KBM-7 (cell line): ENCODE measurements at places on chromosomes 1 and 21.

- peak; percentile 30 for DNase-seq
These were observed 634 bp downstream of the MYCBP start for GRCh38 chr1:38872401-38873026.

DNA sequence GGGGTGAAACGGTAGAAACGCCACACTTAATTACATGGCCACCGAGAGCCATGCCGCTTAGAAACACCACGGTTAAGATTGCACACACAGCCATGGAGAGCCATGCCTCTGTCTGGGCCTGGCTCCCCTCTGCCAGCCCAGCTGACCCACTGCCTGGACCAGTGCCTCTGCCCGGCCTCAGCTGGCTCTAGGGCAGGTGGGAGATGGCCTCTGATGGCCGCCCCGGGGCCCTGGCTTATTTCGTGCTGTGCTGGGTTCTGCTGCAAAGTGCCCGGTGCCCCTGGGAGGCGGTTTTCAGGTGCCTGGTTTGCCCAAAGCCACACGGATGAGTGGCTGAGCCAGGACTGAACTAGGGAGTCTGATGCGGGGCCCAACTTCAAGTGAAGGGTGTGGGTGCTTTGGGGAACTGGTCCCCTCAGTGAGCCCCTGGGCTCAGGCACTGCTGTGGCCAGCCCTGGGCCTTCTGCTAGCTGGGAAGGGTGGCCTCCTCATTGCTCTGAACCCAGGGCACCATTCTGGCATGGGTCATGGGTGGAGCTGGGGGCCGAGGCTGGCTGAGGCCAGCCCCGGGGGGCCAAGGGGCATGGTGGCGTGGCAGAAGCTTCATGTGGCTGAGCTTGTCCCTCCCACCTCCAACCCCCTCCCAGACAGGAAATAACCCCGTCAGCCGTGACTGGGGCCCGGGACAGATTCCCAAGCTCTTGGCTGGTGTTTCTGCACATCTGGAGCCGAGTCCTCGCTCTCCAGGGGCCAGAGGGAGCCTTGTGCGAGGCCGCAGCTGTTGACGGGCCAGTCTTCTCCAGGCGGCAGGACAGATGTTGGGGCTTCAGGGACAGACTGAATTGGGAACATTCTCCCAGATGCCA lies 1.9 kb upstream of the GPR153 start:
- DNase-seq, result no peak

DNA sequence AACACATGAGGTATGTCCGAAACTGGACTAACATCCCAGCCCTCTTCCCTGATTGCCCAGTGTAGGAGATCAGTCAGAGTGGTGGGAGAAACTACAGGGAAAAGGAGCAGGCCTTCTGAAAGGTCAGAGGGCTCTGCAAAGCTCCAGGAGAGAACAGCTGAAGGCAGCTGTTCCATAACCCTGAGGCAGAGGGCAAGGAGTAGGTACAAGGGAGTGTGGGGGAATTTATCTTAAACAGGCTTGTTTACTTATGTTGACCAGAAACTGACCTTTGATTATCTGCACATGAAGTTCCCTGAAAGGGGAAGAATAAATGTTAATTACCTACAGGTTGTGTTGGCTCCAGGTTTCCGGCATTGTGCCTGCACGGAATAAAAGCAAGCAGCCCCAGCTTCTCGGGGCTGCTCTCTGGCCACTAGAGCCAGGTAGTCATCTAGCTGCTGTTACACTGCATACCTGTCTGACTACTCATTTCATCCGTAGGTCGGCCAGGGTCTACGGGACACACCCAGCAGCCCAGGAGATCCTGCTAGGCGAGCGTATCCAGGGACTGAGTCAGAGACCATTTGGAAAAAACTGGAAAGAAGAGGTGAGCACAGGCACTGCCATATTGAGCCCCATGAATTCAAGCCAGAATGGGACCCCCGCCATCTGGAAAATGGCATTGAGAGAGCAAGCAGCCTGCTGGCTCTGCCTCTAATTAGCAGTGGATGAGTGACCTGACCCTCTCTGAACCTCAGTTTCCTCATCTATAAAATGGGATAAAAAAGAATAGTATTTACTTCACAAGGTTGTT lies 14.9 kb upstream of the PAQR7 start:
- no peak for DNase-seq

DNA sequence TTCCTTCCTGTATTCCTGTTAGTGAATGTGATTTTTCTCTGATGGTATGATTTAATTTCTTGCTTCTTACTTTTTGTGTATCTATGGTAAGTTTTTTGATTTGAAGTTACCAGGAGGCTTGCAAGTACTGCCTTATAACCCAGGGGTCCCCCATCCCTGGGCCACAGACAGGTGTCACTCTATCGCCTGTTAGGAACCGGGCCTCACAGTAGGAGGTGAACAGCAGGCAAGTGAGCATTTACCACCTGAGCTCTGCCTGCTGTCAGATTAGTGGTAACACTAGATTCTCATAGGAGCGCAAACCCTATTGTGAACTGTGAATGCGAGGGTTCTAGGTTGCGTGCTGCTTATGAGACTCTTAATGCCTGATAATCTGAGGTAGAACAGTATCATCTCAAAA lies 143.3 kb downstream of the RPS6KC1 start:
- no peak for DNase-seq

GRCh38 chr1:52305417-52306226 lies 60.4 kb downstream of the CC2D1B start:
- DNase-seq, result no peak

- DNase-seq, result no peak
These were observed 75.0 kb upstream of the BCAR3 start for GRCh38 chr1:93756657-93757056.

DNA sequence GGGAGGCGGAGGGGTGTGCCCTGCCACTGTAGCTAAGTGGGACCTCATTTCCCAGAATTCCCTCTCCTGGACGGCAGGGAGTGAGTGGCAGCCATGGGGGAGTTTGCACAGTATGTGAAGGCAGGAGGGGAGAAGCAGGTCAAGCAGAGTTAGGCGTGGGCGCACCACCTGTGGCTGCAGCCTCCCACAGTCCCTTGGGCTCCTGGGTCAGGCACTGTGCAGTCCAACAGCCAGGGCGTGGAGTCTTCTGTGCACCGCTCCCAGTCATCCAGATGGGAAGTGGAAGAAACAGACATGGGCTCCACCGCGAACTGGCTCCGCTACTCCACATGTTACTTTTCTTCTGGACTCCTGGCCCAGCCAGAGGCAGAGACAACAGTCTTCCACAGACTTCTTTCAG lies 85.4 kb upstream of the TIAM1 start:
- no peak for DNase-seq

GRCh38 chr1:158806916-158807536 lies 24.1 kb upstream of the MNDA start:
- DNase-seq, result no peak

- no peak for DNase-seq
These were observed 356.3 kb upstream of the DPYD start for GRCh38 chr1:98277118-98277517.

- no peak for DNase-seq
These were observed 72.5 kb downstream of the CDC42BPA start for GRCh38 chr1:227245613-227246320.

DNA sequence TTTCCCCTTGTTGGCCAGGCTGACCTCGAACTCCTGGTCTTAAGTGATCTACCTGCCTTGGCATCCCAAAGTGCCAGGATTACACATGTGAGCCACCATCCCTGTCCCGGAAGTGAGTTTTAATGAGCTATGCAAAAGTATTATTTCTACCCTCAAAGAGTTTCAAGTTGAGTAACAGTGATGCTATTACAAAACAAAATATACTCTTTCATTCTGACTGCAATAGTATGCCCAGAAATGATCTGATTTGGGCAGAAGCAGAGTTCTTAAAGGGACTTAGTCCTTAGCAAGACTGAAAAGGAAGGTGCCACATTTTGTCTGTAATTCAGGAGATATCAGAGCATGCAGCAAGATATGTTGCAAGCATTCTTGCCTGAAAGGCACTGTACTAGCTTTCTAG lies 375.4 kb downstream of the NUF2 start:
- no peak for DNase-seq

DNA sequence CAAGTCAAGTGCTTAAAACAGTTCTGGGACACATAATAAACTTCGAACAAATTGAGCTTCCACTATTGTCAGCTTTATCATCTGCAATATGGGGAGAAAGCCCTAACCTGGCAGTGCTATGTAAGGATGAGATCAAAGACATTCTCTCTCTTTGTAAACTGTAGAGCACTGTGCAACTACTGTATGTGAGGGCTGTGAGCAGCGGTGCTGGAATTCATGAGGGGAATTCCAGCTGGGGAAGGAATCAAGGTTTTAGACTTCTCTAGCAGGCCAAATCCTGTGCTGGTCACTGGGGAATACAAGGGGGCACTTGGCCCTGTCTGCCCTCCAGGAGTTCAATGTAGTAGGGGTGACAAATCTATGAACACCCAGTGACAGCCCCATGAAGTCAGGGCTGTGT lies 9.3 kb downstream of the FAM151A start:
- DNase-seq, result no peak

DNA sequence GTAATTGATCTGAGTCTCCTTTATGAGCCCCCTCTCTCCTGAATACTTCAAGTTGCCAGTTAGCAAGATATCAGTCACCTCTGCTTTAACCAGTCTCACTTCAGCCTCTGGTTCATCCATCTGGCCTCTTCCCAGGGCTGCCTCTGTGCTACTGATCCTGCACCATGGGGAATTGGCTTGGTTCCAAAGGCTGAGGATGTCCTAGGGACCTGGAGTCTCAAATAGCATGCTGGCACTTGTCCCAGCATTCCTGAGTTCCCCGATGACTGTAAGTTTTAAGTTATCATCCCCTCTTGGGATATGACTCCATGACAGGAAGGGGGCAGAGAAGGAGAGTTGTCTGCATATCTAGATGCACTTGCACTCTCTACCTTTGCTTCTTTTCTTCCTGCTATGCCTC lies 252.0 kb downstream of the PTBP2 start:
- DNase-seq, result no peak

DNA sequence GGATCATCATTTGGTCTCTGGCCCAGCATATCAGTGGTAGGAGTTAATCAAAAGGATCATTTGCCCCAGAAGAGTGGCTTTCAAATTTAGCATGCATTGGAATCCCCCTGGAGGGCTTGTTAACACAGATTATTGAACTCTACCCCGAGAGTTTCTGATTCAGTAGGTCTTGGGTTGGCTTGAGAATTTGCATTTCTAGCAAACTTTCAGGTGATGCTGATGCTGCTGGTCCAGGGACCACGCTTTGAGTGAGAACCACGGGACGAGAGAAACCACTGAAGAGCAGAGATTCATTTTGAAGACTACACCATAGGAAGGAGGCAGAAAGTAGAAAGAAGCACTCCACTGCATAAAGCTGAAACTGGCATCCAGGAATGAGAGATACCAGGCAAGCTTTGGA lies 81.3 kb upstream of the DUSP10 start:
- DNase-seq, result no peak

DNA sequence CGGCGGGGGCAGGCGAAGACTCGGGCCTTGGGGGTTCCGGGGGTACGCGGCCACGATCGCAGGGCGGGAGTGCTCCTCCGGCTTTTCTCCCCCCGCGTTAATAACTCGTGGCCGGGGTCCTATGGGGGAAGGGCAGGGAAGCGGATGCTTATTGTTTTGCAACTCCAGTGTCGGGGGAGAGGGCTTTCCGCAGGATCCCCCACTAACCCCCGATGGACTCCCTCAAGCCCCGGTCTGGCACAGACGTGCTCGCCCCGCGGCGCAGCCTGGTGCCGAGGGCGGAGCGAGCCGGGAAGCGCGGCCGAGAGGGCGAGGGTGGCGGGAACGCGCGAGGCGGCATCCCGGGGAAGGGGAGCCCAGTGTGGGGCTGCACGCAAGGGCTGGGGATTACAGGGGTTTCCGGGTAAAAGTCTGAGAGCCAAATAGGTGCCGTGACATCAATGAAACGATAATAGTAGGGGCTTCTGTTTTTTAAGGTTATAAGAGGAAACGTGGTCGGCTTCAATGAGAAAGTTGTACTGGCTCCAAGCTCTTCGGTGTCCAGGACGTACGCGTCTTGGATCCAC lies 772 bp downstream of the UCK2 start:
- DNase-seq, result peak; percentile 72

GRCh38 chr1:212201461-212201860 lies 83.7 kb upstream of the PPP2R5A start:
- no peak for DNase-seq

DNA sequence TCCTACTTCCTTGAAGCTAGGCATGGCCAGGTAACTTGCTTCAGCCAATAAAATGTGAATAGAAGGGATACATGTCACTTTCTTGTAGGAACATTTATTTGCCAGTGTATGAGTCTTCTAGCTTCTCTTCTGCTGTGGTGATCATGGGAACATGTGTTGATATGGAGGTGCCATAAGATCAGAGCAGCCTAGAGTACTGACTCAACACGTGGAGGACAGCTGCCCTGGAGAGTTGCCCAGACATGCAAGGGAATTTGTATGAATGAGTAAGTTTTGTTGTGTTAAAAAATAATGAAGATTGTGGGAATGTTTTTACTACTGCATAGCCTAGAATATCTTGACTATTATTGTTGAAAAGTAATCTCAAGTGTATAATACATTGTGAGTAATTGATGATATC lies 502.3 kb downstream of the NUF2 start:
- DNase-seq, result no peak

- DNase-seq, result no peak
These were observed 9.3 kb downstream of the CTH start for GRCh38 chr1:70420320-70420719.

DNA sequence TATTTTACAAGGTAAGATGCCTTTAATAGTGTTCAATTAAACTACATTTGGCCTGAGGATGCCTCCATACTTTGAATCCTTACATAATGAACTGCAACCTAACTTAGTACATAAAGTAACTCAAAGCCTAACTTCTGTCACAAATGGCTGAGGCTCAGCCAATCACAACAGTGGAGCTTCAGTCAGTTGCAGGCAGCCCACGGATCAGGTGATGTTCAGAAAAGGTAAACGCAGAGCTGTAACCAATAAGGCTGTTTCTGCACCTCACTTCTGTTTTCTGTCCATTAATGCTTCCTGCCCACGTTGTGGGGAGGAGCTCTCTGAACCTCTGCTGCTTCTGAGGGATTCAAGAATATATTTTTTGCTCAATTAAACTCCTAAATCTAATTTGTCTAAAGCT lies 94.8 kb upstream of the KIAA0040 start:
- DNase-seq, result no peak

DNA sequence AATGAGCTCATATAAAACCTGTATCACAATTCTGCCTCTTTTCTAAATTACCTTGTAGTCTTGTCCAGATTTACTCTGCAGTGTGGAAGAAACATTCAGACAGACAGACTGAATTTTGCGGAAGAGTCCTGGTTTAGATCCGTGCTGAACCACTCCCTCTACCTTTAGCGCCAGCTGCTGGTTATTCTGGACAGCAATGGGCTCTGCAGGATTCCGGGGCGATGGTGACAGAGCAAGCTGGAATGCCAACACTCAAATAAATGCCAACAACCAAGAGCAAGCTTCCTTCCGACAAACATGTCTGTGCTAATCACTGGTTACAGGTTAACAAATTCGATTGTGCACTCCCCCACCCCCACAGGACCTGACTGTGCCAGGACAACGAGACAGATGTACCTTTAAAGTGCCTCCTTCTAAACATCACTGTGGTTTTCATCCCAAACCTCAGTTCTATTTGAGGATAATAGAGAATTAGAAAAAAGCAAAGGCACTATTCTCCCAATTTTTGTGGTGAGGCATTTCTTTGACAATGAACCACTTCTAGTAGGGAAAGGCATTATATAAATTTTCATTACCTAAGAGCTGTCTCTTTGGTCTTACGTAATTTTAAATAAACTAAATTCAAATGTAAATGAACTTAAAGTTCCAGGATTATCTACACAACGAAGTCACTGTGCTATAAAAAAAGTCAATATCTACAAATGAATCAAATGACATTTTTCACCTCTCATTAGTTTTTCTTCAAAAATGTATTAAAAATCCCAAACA lies 90.4 kb downstream of the INTS7 start:
- DNase-seq, result no peak

GRCh38 chr21:39155578-39155977 lies 27.7 kb downstream of the PSMG1 start:
- no peak for DNase-seq

GRCh38 chr1:150808846-150809245 lies 786 bp upstream of the CTSK start:
- no peak for DNase-seq
